ENCODE measurements at places on chromosomes 1 and 21. TPM values are rescaled to one million over a fixed set of nuclear protein-coding genes. Genes with fewer than 3 reads are reported as not detected.

- no peak for DNase-seq
Observed at GRCh38 chr1:46461017-46461808, 28.4 kb upstream of the DMBX1 start.

DNA sequence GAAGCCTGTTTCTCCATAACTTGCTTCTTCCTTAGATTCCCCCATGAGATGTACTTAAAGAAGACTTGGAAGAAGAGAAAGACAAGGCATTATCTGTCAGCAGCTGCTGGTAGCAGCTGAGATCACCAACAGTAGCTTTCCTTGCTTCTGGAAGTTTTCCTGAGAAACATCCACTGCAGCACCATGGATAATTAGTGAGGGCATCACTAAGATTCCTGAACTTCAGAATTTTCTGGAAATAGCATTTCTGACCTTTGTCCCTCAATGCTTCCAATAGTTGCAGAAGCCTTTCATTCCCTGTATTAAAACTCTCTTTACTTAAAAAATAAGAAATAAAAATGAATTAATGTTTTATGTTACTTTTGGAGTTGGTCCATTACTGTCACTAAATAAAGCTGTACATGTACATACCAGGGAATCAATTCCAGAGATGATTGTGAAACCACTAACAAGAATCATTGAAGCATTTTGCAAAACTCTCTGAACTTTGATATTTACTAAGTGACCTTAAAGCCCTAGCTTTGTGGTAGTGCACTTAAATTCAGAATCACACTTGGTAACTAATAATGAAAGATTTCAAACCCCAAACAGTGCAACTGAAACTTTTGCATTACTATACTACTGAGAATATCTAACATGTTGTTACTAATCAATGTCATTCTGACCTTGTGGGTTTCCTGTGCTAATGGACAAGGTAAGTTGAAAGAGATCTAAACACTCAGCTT lies at the start of gene CFHR4:
Gene CFHR4, plus strand, starts transcription at position 538 of the 725 bp plus-strand sequence. Its CDS starts 99 bp downstream, at position 637.
- no peak for DNase-seq

Gene LRRC8D
- total RNA-seq = 28.7 TPM

DNA sequence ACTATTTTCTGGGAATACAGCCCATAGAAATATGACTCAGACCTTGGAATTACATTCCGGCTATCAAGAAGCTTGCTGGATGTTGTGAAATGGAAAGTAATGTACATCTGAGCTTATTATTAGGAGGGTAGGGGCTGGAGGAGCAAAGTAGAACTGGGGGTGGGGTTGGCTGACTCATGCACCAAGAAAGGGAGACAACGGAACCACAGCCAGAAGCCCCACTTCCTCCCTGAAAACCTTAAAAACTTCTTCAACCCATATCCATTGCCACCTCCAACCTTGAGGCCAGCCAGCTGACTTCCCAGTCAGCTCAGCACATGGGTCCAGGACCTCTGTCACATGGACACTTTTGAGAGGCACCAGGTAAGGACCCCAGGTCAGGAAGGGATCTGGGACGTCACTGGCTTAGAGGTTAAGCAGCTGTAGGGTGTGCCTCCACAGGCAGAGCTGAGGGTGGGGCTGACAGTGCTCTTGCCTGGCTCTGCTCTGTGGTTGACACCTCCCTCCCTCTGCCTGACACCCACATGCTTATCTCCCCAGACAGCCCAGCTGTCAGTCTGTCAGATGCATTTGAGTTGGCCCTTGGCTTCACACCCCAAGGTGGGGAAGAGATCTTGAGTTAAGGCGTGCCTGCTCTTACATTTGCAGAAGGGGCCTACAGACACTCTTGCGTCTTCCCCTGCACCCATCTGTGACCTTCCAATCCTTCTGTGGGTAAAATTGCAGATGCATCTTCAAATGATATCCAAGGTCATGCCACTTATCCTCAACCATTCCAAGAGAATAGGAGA lies 5.7 kb upstream of the ZNF683 start:
- DNase-seq = peak; percentile 98

DNA sequence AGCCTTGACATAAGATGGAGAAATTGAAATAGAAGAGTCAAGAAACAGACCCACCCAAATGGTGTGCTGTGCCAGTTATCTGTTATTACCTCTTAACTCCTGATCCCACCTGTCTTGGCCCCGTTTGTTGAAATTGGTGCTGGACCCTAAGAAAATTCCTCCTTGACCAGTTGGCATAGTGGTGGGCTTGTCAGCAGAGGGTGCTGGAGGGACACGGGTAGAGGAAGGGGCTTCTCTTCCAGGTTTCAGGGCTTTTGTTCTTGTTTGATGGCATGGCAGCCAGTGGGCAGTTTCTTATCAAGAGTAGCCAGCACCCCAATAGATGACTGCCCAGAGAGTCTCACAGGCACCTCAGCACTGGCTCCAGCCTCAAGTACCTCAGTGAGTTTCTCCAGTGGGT lies 51.6 kb downstream of the PCBP3 start:
- no peak for DNase-seq

Gene CCDC30
- 5.7 TPM for total RNA-seq

Gene LMX1A
- not detected for total RNA-seq

GRCh38 chr1:198119906-198120305 lies 36.9 kb upstream of the NEK7 start:
- no peak for DNase-seq

DNA sequence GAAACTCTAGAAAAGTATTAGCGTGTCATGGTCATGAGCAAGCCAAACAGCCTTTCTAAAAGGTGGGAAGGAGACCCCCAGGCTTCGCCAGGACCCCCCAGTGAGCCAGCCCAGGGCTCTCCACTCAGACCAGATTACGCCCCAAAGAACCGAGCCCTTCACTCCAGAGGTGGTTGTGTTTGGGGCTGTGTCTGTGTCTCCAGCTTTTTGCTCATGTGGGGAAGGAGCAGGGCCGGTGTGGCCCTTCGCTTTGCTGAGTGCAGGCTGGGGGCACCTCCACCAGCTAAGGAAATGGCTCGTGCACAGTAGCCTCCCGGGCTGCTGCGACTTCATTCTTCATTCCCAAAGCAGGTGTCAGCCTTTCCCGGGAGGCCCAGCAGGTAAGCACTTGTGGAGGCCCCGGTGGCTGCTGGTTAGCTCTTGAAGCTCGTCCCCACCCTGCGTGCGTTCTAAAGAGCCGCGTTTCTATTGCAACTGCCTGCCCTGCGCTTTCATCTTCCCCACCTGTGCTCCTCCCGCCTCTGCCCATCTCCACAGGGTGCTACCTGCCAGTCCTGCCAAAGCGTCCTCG lies 531 bp downstream of the TSPEAR start:
- DNase-seq = no peak

- DNase-seq = peak; percentile 55
Observed at GRCh38 chr1:93471911-93472310, 24.0 kb downstream of the FNBP1L start.

GRCh38 chr1:219527994-219528393 lies 84.9 kb downstream of the ZC3H11B start:
- DNase-seq = no peak

DNA sequence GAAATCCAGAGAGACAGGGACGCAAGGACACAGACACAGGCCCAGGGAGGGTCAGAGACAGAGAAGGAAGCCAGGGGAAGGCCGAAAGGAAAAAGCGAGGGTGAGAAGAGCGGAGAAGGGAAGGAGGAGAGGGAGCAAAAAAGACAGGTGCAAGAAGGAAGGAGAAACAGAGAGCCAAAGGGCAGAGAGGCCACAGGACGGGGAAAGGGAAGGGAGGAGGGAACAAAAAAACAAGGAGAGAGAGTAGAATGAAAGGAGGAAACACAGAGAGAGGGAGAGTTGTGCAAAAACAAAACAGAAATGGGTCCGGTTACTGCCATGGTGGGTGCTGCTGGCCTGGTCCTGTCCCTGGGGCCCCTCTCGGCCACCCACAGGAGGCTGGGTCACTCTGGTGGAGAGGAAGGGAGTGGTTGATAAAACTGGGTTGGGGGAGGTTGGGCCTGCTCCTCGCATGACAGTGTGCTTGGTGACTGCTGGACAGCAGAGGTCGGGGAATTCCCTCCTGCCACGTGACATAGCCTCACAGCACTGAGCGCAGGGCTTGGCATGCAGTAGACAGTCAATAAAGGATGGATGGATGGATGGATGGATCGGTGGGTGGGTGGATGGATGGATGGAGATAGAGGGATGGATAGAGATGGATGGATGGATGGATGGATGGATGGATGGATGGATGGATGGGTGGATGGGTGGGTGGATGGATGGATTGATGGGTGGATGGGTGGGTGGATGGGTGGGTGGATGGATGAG lies 64.8 kb downstream of the RAP1GAP start:
- no peak for DNase-seq

Gene RXRG
- not detected for total RNA-seq

Gene CNKSR1
- total RNA-seq = 6.4 TPM

GRCh38 chr1:201633811-201634210 lies 94.9 kb downstream of the NAV1 start:
- no peak for DNase-seq

- no peak for DNase-seq
Observed at GRCh38 chr21:18251065-18251464, 6.4 kb downstream of the CHODL start.

Gene LEPROT
- total RNA-seq = 111 TPM

Gene EFNA4
- total RNA-seq = 12.5 TPM

DNA sequence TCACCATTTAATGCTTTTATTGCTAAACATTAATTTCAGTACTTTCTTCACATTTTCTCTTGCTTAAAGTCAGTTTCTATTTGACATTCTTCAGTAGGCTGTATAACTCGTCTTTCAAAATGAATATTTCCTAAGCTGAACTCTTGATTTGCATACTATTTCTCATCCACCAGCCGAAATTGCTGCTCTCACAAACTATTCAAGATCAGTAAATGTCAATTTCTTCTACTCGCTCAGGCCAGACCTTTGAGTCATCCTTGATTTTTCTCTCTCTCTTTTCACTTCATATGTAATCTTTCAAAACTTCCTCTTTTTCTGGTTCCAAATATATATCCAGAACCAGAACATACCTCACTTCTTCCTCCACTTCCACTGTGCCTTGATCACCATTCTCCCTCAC lies 990.0 kb downstream of the KCNT2 start:
- DNase-seq = no peak

- no peak for DNase-seq
Observed at GRCh38 chr1:207893737-207894582, 17.0 kb downstream of the CD34 start.

DNA sequence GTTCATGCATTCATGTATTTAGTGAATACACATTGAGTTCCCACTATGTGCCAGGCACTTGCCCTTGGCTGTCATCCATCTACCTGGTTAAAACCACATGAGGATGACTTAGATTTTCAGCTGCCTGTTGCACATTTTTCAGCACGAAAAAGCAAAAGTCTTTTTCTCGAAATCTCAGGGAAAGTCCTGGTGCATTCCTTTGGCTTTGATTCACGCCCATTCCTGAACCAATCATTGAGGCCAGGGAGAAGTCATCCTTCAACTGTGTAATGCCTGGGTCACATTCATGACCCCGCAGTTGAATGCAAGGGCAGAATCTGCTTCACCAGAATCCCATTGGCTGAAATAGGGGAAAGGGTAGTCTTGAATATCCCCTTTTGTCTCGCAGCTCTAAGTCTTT lies 84.4 kb downstream of the RNF220 start:
- DNase-seq = no peak

DNA sequence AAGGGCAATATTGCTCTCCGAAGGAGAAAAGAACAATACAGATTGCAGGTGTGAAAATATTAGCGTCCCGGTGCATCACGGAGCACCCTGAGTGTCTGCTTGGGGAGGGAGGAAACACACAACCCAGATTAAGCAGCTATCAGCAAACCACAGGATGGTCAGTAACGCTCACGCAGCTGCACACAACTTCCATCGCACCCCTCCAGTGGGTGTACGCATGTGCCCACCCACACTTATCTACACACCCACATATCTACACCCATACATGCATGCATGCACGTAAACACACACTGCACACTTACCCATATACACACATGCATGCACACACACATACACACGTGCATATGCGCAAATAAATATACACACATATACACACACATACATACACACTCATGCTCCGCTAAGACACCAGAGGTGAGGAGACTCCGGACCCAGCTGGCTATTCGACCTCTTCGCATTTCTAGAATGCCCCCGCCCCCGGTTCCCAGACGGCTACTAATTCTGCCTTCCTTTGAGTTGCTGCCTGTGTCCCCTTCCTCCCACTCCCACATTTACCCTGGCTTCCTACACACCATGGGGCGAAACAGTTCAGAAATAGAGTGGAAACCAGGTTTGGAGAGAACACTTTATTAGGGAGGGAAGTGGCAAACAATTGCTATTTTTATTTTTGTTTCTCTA lies 26.2 kb downstream of the ITPKB start:
- no peak for DNase-seq

GRCh38 chr1:27938488-27938887 lies 3.7 kb downstream of the SMPDL3B start:
- DNase-seq = no peak

DNA sequence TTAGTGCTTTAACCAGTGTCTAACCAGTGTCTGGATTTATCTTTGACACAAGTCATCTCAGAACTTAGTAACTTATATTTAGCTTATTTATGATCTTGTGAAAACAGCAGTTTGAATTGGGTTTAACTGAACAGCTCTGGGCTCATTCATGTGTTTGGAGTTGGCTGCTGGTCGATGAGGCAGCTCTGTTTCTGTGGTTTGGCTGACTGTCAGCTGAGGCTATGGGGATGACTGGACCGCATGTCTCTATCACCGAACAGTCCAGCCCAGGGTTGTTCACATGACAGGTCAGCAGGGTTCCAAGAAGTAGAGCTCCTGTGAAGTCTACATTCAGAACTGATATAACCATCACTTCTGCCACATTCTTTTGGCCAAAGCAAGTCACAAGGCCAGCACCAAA lies 29.1 kb upstream of the C21orf91 start:
- DNase-seq = peak; percentile 92

GRCh38 chr1:114113411-114114184 lies 40.1 kb downstream of the SYT6 start:
- DNase-seq = no peak

DNA sequence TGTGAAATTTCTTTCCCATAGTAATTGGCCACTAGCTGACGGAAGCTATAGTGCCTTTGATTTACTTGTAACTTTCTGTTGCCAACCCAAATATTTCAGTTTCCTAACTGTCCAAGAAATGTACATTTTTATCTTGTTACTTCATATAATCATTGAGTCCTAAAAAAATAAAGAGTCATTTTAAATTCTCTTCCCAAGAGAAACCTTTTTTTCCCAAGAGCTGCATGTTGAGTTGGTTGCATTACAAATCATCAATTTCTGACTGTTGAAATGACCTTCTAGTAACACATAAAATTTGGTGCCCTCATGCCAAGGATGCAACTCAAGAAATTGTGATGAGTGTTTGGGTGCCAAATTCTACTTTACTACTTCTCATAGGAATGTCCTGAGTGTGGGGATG lies 61.0 kb downstream of the HMCN1 start:
- no peak for DNase-seq

GRCh38 chr1:47189844-47190508 lies at the start of gene PDZK1IP1:
TSS of gene PDZK1IP1 (minus strand) at chr1:47190036. CDS start at chr1:47189932, 104 bp downstream.
- peak; percentile 98 for DNase-seq

Gene PDC
- not detected for total RNA-seq

GRCh38 chr1:230119340-230119739 lies 52.3 kb downstream of the GALNT2 start:
- no peak for DNase-seq

Gene GPX7
- total RNA-seq = 23.7 TPM

All from renal cortical epithelial cell (primary cell).